Right lung (tissue), 10 donors: ENCODE measurements at places on chromosomes 2 and 18. TPM values are rescaled to one million over a fixed set of nuclear protein-coding genes. Genes with fewer than 3 reads are reported as not detected.
A peak's percentile ranks its signal among the peaks of the same experiment; 100 is the strongest.

DNA sequence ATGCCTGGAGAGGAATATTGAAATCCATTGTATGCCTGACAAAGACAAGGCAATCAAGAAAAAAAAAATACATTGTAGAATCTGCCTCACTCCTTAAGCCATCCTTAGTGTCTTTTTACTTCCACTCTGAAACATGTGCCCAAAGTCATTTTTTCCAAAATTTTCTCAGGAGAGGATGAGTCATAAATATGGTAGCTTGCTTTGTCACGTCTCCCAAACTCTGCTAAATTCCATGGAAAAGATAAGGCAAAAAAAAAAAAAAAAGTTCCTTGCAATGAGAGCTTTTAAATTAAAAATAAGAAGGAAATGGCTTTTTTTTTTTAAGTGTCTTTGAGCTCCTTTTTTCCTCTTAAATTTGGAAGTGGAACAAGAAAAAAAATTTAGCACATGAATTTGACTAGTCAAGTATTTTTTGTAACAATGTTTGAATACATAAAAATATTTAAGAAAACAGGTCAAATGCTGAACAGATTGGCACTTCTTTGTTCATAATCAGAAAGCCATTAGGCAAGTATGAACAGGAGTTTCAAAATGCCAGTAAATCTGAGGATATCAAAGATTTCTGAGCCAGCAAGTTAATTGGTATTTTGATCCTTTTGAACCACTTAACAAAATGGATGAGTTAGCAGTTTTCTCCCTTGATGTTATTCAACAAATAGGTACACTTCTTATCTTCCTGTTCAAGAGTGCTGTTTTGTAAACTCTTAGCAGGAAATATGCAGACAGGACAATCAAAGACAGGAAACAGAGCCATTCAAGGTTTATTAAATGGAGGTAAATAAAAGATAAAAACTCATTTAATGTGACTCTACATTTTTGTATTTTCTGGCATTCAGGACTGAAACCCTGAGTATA is 247.3 kb upstream of the SP5 start:
- no peak for DNase-seq

The GCG gene
- not detected for polyA plus RNA-seq

DNA sequence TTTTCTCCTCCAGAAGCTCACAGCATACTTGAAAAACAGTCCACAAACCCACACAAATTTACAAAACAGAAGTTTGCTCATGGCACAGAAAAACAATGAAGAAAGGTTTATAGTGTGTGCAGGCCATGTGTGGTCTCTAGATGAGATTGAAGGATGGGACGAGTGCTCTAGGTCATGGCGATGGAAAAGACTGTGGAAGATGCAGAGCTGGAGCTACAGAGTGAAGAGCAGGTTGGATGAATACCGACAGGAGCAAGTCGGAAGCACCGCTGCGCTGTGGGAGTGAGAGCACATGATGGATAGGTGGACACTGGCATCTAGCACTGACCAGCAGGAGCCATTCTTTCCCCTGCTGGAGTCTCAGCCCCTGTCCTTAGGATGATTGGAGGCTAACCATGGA is 534.7 kb upstream of the RAB6C start:
- no peak for DNase-seq

- no peak for DNase-seq
Measured at GRCh38 chr2:129768485-129769184, 210.8 kb upstream of the RAB6C start.

The SMARCAL1 gene
- polyA plus RNA-seq, result 29.2 TPM

DNA sequence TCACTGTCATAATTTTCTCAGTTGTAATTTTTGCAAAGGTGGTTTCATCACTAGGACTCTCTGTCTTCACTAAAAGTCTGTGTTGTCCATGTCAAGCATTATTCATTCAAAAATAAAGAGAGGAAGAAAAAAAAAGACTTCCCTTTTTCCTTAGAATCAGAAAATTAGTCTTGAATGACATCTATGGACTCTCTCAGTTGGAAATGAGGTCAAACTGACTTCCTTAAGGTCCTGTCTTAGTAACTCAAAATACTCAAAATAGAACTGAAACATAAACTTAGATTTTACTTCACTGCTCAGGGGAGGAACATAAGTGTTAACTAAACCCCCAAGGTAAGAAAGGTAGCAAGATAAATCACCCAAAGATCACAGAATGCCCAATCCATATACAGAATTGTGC is 2.2 kb upstream of the ZNF407 start:
- no peak for DNase-seq

The PRSS56 gene
- polyA plus RNA-seq, result 0.13 TPM

DNA sequence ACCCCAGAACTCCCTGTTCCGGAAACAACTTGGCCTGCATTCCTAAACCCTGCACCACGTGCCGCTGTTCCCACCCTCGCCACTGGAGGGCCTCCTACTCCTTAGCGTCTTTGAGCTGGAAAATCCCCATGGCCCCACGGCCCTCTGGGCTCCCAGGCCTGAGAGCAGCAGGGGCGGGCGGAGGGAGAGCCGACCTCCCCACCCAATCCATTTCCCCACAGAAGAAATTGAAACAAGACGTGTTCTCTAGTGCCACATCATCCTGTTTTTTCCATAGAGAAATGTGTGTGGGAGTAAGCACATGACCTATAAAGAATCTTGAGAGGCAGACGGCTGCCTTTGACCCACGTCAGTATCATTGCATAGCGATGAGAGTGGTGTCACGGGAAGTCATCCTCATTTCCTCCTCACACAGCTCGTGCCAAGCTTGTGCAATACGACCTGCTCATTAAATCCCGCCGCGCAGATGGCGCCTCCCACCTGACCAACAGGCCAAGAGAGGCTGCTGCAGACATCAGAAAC is 79.2 kb downstream of the LAMA1 start:
- DNase-seq, result peak; percentile 29

DNA sequence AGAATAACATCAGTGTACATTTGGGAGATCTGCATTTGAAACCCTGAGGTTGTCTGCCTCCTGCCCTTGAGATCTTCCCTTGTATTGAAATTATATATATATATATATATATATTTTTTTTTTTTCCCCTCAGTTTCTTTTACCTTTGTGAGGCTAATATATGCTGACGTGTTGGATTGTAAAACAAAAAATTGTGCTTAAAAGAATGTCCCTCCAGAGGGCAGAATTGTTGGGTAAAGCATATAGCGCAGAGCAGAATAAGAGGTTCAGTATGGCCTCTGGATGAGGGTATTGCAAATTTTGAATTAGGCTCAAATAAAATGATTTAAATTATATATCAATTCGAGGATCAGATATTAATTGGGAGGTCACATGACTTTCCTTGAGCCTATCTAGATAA is 12.4 kb downstream of the NABP1 start:
- DNase-seq, result no peak

The SLC9A4 gene
- polyA plus RNA-seq, result not detected
